Kidney (tissue), 22 donors: ENCODE measurements at places on chromosomes 5 and 9. TPM values are rescaled to one million over a fixed set of nuclear protein-coding genes. Genes with fewer than 3 reads are reported as not detected.

DNA sequence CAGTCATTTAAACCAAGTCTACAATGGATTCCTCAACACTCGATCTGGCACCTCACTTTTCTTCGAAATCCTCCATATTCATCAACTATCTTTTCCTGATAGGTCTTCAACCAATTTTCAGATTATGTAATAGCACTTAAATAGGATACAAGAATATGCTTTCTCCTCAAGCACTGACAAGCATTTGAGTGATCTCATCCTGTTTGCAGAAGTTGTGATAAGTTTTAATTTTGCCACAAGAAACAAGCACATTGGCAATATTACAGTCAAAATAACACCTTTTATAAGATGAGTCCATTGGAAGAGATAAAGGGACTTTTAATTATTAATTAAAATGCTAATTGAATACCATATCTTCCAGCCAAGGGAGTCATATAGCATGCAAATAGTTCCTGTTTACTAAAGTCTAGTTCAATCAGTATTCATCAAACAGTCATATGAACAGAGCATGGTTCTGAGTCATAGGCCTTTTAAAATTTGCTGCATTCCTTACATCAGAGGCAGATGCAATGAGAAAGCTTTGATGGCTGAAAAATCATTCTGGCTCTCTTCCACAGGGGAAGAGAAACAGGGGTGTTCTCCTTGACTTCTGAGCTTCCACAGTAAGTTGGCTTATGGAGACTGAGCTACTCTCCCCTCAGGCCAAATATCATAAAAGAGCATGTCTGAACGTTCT, 32.7 kb upstream of the ZCCHC9 start:
- no peak for DNase-seq
- H3K4me1 ChIP-seq, result no peaks in the 10 kb centered on the region

- no peak overlapping the region for H3K27ac ChIP-seq
- no peaks in the 10 kb centered on the region for H3K27me3 ChIP-seq
- H3K4me1 ChIP-seq, result peaks cover 9% of the 10 kb centered on the region
- no peaks in the 10 kb centered on the region for H3K36me3 ChIP-seq
- H3K4me3 ChIP-seq, result no peak overlapping the region
- no peak for DNase-seq
Measured at GRCh38 chr9:123866497-123866896, 63.4 kb downstream of the DENND1A start.

Gene SELENOP
- 305 TPM for total RNA-seq

Gene ZNF618
- total RNA-seq, result 31.9 TPM
